ENCODE measurements at places on chromosomes 6 and 20. TPM values are rescaled to one million over a fixed set of nuclear protein-coding genes. Genes with fewer than 3 reads are reported as not detected.

DNA sequence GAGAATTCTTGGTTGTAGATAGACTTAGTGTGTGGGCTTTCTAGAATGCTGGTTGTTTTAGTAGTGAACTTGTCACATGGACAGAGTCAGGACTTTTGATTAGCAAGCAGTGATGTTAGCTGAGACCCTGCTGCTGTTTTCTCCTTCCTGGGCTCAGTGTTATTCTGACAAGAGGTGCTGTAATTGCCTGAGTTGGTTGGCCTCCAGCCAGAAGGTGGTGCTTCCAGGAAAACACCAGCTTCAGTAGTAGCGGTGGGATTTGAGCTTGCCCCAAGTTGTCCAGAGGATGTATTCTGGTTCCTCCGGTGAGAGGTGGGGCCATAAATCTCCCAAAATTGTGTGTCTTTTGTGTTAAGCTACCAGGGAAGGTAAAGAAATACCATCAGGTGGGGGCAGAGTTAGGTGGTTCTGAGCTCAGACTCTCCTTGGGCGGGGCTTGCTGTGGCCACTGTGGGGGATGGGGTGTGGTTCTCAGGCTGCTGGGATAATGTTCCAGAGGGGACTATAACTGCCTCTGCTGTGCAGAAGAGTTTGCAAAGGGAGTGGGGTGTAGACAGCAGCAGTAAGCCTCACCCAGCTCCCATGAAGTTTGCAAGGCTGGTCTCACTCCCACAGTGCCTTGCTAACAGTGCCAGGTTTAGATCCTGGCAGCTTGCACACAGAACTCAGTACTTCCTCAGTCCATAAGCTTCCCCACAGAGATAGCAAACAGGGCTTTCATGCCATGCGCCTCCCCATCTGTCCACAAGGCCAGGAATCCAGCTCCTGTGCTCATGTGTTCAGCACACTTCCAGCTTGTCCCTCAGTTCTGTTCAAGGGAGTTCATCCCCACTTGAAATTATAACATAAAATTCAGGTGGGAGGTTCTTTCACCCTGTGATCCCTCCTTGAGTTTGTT is 278.4 kb upstream of the PTCHD4 start:
- no peak for DNase-seq

CRIP3 gene
- polyA plus RNA-seq: 2.2 TPM

RGS17 gene
- polyA plus RNA-seq: 2.9 TPM

GRCh38 chr6:4020822-4021132 is 58.2 kb downstream of the FAM217A start:
- DNase-seq: no peak

All from right renal pelvis (tissue), 4 donors.